ENCODE measurements at places on chromosomes 16 and 17. TPM values are rescaled to one million over a fixed set of nuclear protein-coding genes. Genes with fewer than 3 reads are reported as not detected.

GAS2L2 gene
- total RNA-seq: not detected

HEATR3 gene
- 19.5 TPM for total RNA-seq

FBXL16 gene
- not detected for total RNA-seq

EVPL gene
- not detected for total RNA-seq

NFATC2IP gene
- 18.1 TPM for total RNA-seq

TEDC2 gene
- 3.5 TPM for total RNA-seq

TP53TG3C gene
- not detected for total RNA-seq

CRYBA1 gene
- total RNA-seq: not detected

HSPB9 gene
- total RNA-seq: not detected

EPOP gene
- total RNA-seq: 1.2 TPM

CCL1 gene
- total RNA-seq: not detected

SLC38A8 gene
- total RNA-seq: not detected
